ENCODE measurements at places on chromosomes 2 and 18.

GRCh38 chr2:174591740-174592139 lies 5.9 kb downstream of the WIPF1 start:
- no peak for DNase-seq

DNA sequence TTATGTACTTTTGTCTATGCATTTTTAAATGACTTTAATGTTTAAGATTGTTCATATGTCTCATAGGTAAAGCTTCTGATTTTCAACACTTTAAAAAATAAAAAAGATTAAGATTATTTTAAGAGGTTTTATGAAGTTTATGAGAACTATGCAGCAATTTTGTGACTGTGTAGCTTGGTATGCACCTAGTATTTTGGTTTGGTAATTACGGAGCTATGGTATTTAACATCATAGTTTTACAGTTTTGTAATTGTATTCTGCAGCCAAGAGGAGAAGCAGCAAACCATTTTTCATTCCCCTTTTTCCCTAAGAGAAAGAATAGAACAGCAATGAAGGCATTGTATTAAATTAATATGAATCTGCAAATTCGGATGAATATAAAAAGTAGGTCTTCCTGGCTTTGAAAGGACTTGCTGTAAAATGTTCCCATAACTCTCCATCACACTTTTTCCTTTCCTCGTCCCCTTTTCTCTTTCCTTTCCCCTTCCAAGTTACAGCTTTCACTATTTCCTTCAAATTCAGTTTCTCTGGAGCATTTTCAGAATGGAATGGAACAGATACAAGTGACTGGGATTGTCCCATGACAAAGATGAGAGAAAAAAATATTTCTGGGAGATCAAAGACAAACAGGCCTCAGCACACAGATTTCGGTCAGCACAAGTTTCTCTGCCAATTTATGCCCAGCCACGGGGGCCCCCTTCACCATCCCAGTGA lies 26.1 kb upstream of the PIEZO2 start:
- DNase-seq: no peak

- no peak for DNase-seq
Observed at GRCh38 chr2:235505181-235505741, 11.4 kb downstream of the AGAP1 start.

DNA sequence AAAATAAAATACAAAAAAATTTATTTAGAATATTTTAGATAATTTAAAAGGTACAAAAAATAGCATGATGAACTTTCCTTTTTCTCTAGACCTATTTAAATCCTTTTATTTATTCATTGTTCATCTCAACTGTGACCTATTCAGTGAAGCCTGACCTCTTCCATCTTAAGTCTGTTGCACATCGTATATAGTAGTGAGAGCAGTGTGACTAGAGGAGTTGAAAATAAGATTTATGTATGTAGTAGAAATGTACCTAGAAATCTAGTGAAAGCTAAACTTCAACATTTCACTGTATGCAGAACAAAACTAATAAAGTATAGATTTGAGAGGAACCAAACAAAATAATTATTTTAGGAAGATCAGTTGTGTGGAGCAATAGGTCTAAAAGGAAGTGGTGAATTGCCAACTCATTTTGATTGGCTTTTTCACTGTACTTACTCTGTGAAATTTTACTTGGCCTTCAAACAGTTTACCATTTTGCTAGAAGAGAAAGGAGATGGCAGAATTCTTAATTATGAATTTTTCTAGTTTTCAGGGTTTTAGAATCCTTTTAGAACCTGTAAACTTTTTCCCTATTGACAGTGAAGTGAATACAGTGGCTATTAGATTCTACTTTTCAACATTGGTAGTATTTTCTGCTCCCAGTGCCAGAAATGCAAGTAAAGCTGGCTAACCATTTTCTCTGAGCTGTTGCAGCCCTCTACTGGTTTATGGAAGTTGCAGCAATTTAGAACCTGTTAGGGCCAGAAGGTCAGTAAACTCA lies 11.0 kb downstream of the ANKRD12 start:
- DNase-seq: no peak

GRCh38 chr18:36623091-36623490 lies 205.7 kb downstream of the TPGS2 start:
- DNase-seq: no peak

- DNase-seq: no peak
Observed at GRCh38 chr2:28394331-28394877, 1.7 kb downstream of the FOSL2 start.

DNA sequence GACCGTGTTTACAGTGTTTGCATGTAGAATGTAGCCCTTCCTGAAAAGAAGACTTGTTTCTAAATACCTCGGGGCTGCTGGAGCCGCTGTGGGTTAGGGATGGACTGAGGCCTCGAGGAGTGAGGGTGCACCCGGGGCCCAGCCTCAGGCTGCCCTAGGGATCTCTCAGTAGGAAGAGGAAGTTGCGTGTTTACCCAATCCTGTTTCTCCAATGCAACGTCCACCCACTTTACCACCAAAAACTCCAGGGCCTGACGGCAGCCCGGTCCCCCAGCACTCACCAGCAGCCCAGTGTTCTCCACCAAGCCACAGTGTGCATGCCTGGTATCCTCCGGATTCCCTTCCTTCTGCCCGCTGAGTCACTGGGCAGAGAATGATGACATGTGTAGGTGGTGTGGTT lies 255.8 kb downstream of the GLI2 start:
- no peak for DNase-seq

DNA sequence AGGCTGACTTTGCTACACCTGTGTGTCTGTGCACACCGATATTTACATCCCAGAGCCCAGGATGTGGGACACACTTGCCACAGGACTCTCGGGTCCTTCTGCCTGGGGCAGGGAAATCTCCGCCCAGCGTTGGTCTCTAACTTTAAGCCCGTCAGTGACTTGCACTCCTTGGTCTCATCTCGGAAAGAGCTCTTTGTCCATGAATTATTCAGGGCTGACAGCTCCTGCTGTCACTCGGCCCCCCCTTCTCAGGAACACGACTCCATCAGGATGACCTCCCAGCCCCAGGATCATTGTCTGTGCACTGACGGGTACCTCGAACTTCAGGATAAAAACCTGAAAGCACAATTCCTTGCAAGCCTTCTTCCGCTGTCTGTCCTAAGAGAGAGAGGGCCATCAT lies 26.6 kb downstream of the PLB1 start:
- no peak for DNase-seq

DNA sequence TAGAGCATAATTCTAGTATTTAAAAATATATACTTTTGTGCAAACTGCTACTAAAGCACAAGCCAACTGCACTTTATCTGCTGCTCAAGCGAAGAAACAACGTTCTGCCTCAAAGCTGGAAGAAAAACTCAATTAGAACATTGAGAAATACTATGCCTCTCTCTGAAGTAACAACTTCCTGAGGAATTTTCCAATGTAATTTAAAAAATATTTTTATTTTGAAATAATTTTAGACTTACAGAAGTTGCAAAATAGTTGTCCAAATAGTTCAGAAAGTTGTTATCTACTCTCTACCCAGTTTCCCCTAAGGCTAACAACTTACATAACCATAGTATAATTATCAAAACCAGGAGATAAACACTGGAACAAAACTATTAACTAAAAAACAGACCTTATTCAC lies 12.3 kb upstream of the POLI start:
- no peak for DNase-seq

GRCh38 chr2:27212626-27213471 lies 781 bp upstream of the SLC5A6 start:
- DNase-seq: no peak
